ENCODE measurements at places on chromosomes 4 and X.
A peak's percentile ranks its signal among the peaks of the same experiment; 100 is the strongest.

DNA sequence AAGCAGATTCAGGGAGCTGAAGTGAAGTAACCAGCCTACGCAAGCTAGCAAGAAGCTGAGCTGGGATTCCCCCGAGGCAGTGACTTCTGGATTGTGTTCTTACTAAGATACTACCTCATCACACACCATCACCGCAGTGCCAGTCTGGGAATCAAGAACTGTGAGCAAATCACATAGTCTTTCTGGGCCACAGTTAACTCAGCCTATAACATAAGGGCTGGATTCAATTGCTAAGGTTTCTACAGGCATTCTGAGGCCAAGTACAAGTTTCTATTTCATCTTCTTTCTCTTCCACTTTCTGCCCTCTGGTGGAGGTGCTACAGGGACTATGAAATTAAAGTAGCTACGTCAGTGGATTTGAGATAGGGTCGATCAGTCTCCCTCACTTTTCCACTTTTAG, 1.4 kb upstream of the CORIN start:
- no peak for DNase-seq

DNA sequence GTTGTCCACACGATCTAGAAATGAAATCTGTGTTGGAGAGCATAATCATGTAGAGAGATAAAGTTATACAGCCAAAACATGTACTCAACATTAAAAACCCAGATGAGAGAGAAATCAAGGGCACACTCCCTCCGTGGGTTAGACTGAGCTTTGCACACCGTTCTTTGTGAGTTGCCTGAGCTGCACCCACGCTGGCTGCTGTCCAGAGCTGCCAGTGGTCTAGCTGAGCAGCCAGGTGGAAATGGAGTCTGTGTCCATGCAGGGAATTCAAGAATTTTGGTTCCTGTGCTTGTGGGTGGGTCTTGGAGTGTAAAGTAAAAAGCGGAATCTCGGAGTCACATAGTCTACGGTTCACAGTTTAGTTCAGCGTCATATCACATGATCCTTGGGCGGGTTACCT, 84.6 kb downstream of the GPR143 start:
- DNase-seq, result no peak

DNA sequence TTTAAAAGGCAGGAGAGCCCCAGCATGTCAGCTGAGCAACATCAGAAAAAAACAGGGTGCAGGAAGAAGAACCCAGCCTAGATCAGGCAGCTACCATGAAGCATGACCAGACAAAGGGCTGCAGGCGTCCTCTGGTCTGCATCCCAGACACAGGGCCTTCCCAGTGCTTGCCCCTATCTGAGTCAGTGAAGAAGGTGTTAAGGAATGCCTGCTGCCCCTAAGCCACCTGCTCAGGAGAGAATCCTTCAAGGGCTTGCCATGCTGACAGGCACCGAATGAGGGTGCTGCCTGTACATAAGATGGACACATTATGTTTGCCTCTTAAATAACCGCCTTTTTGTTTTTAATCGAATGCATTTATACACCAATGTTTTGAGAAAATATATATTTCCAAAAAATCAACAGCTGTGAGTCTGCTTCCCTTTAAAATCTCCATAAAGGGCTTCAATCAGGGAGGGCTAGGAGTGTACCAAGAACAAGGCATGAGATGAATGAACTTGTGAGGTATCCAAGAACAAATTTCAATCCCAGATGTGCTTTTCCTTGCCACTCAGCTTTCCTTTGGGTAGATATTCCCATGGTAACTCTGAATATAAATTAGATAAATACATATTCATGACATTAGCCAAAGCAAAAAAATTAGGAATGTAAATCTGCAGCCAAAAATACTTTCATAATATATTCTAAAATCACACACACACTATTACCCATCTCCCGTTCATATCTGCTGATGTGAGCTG, 85.1 kb downstream of the SLC9A7 start:
- DNase-seq, result no peak

DNA sequence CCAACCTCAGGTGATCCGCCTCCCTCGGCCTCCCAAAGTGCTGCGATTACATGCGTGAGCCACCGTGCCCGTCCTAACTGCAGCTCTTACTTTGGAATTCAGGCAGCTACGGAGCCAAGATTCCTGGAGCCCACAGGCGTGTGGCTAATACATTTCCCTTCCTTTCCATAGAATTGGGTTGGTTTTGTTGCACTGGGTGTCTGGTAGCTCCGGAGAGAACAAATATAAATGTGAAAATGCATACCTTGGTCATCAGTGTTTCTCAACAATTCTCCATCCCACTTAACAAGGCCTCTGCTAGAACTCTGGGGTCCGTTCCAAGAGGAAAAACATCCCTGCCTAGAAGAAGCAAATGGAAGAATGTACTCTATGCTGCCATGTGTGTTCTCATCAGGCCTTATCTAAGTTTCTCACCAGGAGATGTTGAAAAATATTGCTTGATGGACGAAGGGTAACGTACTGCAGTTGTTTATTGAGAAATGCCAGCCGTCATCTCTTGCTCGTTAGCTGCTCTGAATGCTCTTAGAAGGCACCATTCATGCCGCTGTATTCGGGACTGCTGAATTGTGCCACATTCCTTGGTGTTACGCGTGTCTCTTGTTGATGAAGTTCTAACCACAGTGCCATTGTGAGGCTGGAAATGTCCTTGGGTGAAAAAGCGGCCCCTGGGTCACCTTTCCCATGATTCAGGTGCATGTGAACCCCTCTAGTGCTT, 50.5 kb upstream of the CD99 start:
- no peak for DNase-seq

DNA sequence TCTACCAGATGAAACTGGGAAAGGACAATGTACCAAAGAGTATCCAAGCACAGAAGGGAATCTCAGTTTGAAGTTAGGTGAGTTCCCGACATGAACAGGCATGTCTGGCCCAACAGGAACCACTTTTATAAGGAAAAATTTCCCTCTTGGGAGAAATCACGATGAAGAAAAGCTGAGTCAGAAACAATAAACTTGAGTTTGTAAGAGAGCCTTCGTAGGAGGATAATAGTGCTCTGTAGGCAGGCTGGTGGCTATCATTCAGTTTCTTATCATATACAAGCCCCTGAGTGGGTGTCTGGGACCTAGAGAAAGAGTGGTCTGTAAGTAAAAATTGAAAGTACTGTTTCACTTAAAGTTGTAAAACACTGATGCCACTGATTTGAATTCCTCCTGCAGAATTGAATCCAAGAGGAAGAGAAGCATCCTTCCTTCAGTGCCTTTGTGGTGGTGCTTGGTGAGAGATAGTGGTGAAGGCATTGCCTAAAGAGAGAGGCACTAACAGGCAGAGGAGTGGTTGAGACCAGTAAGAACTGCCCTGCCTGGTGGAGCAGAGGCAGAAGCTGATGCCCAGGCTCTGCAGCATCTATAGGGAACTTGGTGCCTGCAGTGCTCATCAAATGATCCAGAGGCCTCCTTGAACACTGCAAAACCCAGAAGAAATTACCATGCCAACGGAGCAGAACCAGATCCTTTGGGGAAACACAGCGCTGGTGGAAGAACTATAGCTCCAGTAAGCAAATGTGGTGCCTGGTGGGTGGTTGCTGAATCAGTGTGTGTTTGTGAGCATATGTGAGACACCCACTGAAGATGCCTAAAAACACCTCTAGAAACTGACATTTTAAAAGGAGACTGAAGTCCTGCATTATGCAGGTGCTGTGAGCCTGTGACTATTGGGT, 31.7 kb upstream of the METAP1 start:
- DNase-seq, result no peak

DNA sequence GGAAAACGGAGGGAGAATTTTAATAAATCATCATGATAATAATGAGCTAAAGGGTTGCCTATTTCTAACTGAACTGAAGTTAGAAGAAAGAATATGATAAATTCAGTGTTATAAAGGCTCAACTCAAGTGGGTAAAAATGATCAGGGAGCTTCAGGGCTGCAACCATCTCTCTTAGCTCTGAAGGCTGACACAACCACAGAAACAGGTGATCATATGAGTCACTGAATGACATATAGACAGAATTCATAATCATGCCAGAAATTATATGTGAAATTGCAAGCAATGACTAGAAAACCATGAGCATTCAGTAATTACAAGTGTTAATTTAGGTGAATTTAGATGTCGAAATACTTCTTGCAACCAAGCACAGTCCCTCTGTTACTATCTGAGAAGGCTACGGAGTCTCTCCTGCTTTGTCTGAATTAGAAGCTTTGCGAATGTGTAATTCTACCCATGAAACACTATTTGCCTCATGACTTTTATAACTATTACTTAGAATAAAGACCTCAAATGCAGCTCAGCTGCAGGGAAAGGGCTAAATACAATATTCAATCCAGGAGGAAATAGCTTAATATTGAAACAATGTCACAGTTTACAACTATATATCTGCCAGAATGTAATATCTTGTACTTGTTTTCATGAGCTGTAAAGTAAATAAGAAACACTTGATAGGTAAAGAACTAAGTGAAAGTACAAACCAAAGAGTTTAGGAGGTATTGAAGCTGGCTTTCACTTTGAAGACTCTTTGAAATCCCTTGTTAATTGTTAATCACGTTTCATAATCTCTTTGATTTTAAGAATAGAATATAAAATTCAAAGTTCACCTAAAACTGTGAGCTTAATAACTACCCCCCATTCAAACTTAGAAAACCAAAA, 1972.6 kb downstream of the ARAP2 start:
- DNase-seq, result no peak

DNA sequence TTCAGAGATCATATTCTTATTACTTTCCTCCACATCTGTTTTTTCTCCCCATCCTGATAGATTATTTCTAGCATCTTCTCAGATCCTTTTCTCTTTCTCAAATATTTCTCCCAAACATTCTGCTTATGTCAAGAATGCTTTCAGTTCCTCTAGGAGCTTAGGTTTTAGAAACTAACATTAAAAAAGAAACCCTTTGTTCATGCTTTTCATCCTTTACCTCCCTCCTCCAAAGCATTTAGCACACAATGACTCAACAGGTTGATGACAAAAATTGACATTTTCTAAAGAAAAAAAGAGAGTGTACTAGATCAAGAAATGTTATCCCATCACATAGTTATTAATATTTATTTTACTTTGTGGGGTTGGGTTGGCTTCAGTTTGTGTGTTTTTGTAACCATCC, 16.5 kb upstream of the ALB start:
- DNase-seq, result no peak

- DNase-seq, result peak; percentile 17
Measured at GRCh38 chrX:63128509-63128908, 222.6 kb downstream of the SPIN4 start.

Data from mucosa of gallbladder (tissue), 1 donor.